ENCODE measurements at places on chromosomes 3 and 15.

DNA sequence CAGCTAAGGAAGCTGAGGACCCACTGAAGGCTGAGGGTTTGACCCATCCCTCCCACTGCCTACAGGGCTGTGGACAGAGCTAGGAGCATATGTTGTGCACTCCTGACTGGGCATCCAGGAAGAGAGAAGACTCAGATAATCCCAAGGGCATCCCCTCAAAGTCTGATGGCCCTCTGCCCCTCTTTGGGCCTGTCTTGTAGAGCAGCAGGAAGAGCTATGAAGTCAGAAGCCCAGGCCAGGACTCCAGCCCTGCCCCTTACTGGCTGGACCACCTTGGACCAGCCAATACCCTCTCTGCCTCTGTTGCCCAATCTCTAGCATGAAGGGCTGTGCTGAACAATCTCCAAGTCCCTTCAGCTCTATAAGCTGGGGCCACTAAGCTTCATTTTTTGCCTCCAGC is 210.8 kb downstream of the RPLP1 start:
- DNase-seq = no peak

- DNase-seq = no peak
These were observed 31.1 kb upstream of the NUDT16 start for GRCh38 chr3:131350506-131350905.

DNA sequence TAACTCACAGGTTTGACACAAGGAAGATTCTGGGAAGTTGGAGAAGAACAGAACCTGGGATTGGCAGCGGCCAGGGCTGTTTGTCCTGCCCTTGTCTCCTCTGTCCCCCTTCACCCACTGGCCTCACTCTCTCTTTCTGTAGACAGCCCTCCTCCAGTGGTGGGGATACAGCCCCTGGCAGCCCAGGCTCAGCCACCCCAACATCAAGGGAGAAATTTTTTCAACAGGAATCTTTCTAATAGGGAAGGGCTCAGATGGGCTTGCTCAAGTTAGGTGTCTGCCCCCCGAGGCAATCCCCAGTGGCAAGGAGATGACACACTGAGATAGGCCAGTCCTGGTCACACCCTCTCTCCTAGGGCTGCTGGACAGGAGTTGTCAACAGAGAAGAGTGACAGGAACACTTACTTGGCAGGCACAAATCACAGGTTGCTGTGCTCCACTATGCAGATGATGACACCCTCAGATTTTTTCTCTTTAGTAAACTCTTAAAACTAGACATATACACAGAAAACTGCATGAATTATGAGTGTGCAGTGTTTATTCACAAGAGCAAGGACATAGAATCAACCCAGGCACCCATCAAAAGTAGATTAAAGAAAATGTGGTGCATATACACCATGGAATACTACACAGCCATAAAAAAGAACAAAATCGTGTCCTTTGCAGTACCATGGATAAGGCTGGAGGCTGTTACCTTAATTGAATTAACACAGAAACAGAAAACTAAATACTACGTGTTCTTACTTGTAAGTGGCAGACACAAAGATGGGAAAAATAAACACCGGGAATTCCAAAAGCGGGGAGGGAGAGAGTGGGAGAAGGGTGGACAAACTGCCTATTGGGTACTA is 36.3 kb downstream of the PLA2G4D start:
- DNase-seq = no peak

DNA sequence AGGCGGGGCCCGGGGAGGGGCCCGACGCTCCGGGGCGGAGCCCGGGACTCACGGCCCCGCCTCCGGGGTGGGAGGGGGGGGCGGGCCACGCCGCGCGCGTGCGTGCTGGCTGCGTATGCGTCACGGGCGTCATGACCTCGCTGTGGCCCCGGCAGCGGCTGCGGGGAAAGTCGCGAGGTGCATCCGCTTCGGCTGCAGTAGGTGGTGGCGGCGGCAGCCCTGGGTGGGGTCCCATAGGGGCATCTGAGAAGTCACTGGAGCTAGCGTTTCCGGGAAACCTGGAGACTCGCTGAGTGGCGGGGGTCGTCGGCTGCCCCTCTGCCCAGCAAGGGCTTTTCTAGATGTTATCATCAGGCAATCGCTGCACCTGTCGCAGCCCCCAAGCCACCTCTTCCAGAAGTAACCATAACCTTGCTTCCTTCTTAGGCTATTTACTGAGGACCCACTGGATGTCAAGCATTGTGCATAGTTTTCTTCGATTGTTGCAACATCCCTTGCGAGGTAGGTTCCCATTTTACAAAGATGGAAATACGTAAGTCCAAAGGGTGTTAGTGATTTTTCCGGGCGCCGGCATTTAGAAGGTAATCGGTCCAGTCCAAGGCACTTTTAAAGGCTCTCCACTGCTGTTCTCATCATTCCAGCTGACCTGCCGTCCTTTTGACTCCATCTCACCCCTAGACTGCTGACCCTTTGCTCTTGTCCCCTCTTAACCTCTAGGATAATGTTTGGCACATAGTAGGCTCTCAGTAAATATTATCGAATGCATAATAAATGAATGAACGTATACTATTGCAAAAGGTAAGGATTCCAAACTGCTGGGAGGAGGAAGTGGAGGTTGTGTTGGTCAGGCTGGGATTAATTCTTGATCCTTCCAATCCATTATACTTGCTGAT is at the start of gene GDPGP1:
Gene GDPGP1 (plus strand): TSS at position 114 of the 893 bp plus-strand sequence. CDS start 6,700 bp downstream, outside the sequence.
- no peak for DNase-seq

DNA sequence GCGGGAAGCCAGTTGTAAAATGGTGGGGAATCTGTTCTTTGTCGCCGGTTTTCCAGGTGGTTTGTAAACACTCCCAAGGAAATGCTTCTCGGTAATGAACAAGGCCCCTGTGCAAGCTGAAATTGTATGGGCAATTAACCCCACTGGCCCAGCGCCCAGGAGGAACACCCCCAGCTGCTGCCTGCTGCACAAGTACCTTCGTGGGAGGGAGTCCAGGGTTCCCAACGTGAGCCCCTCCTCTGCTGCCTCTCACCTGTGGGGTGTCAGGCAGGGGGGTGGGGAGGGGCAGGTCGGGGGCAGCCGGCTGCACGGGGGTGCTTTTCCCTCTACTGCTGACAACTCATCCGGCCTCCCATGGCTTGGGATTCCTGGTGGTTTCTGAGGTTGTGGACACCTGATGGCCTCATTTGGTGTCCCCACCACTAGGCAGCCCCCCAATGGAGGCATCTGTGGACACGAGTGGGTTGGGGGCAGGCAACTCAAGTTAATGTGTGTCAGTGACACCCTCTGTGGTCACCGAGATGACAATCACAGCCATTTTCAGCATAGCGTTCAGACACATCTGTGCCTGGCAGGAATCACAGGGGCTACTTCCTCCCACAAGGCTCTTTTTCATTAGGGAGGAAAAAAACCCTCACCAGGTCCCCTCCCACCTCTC is 35.6 kb upstream of the PRR23E start:
- DNase-seq = no peak

DNA sequence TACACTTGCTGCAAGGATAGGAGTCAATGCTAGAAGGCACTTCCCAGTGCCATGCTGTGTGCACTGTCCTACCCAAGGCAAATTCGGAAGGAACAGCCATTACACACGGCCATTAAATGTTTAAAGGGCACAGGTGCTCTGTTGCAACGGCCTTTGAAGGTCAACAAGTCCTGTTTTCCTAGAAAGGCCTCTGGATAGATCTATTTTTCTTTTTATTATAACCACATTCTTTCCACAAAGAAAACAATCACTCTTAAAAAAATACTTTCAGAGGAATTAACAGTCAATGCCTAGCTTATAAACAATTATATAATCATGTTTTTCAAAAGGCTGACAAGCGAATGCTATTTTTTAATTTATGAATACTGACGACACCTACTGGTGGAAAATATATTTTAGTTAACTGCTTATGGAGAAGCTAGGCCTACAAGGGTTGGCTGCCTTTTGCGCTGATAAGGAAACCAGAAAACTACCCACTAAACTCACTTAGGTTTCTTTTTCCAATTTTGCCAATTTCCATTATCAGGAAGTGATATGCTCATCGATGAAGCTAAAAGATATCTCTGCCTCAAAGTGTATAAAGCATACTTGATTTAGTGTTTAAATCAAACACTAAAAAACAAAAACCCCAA is 2.4 kb downstream of the ARHGEF3 start:
- DNase-seq = no peak

DNA sequence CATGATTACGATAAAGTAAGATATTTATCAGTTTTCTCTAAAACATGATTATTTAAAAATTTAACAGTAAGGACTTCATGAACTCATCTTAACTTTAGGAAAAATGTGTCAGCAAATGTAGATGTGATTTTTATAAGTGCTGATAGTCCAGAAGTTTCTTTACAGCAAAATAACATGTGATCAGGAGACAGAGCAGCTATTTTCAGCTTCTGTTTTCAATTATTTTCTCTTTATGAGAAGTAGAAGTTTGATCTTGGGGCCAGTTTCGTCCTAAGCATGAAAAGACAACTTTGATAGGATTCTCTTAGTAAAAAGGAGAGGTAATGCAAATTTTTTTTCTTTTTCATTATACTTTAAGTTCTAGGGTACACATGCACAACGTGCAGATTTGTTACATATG is 96.5 kb upstream of the TSPAN3 start:
- no peak for DNase-seq

GRCh38 chr3:138113326-138113725 is 2.1 kb downstream of the DZIP1L start:
- no peak for DNase-seq

DNA sequence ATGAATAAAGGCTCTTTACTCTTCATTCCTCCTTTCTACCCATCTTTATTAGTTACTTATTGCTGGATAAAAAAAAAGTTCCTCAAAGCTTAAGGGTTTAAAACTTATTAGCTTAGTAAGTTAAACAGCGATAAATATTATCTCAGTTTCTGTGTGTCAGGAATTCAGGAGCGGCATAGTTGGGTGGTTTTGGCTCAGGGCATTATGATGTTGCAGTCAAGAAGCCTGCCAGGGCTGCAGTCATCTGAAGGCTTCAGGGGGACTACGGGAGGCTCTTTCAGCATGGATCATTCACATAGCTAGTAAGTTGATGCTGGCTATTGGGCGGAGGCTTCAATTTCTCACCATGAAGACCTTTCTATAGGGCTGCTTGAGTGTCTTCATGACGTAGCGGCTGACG is 1.9 kb upstream of the DLG1 start:
- no peak for DNase-seq

GRCh38 chr3:25064681-25065080 is 363.4 kb upstream of the RARB start:
- DNase-seq = no peak

Data from NCI-H1930 (cell line).